ENCODE measurements at places on chromosomes 7 and 10. TPM values are rescaled to one million over a fixed set of nuclear protein-coding genes. Genes with fewer than 3 reads are reported as not detected.

Gene NKX2-3
- total RNA-seq = 0.15 TPM

Gene SPRN
- 0.64 TPM for total RNA-seq

Gene MAGI2
- total RNA-seq = 5.4 TPM

Gene DYDC2
- not detected for total RNA-seq

Gene CYP2C19
- 0.15 TPM for total RNA-seq

Gene HKDC1
- total RNA-seq = 1.1 TPM

Gene ANXA8
- total RNA-seq = 0.72 TPM

Gene ST8SIA6
- total RNA-seq = 0.82 TPM

Gene RSPH10B
- total RNA-seq = 0.26 TPM

Gene CPA1
- total RNA-seq = 7.6 TPM

Gene ENTPD1
- total RNA-seq = 0.31 TPM

Gene PROSER2
- total RNA-seq = 4.1 TPM

Gene EIF4EBP2
- 48.2 TPM for total RNA-seq

Gene PTPN20
- total RNA-seq = 9.5 TPM

Gene LIPF
- not detected for total RNA-seq

Gene HOXA9
- not detected for total RNA-seq

Gene THAP5
- total RNA-seq = 24.6 TPM

Gene PRF1
- not detected for total RNA-seq

Gene TUBGCP2
- total RNA-seq = 93.7 TPM

Gene HMX2
- total RNA-seq = 2.7 TPM

Gene DYNC1I1
- 0.13 TPM for total RNA-seq

Gene EPHA1
- total RNA-seq = 0.39 TPM

Gene ALOX5
- total RNA-seq = 0.82 TPM

Gene GNAT3
- not detected for total RNA-seq

Gene SH3PXD2A
- 5.7 TPM for total RNA-seq

Gene MMS19
- 83.3 TPM for total RNA-seq

Gene LRMDA
- 1.2 TPM for total RNA-seq

Gene AFAP1L2
- 170 TPM for total RNA-seq

Gene ASNS
- total RNA-seq = 91.4 TPM

Gene EBF3
- 0.64 TPM for total RNA-seq

Gene CCNJ
- total RNA-seq = 15.2 TPM

Gene CPA4
- 3.1 TPM for total RNA-seq

Gene LRIT2
- not detected for total RNA-seq

Gene IMPDH1
- 114 TPM for total RNA-seq

Gene MYPN
- 39.1 TPM for total RNA-seq

Gene EGR2
- 0.82 TPM for total RNA-seq

Gene ABCA13
- 1.7 TPM for total RNA-seq

Gene EVX1
- total RNA-seq = 0.10 TPM

Gene FBXO24
- total RNA-seq = 0.59 TPM

Gene TSPAN14
- 39.0 TPM for total RNA-seq

Gene GBX1
- not detected for total RNA-seq

Gene HERPUD2
- 36.4 TPM for total RNA-seq

Gene WIPF3
- 2.0 TPM for total RNA-seq

Gene MLXIPL
- 7.2 TPM for total RNA-seq
